Stimulated activated CD8-positive, alpha-beta memory T cell treated with anti-CD3 and anti-CD28 coated beads, Interleukin-4, amount 100 ng/mL, for 24 hours (primary cell): ENCODE measurements at places on chromosomes 7 and 10.

DNA sequence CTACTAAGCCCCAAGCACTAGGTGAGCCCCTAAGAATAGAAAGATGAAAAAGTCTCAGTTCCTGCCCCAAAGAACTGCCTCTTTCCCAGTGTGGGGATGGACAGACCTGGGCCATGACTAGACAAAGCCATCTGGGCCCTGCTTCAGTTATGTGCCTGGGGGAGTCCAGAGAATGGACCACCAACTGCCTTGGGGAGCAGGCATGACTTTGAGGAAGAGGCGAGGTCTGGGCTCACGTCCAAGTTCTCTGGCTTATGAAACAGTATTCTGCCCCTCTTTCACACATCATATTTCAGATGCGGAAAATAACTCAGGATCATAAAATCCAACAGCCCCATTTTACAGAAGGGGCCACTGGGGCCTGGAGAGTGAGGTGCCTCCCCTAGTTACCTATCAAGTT, 80.3 kb downstream of the PLXNA4 start:
- DNase-seq, result no peak

DNA sequence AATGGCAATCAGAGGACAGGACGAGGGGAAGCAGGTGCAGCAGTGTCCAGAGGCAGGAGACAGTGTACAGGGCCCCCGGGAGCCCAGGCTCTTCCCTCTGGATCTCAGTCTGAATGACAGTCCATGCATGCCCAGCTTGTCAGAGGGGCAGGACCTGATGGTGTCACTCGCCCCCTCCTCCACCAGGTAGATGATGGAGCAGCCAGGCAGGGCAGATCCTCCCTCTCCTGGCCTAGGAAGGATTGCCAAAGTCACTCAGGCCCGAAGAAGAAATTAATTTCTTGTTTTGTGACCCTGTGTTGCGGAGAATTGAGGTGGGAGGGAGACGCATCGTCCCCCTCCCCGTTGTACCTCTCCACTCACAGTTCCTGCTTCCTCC, 4.0 kb downstream of the VSTM4 start:
- DNase-seq, result no peak

DNA sequence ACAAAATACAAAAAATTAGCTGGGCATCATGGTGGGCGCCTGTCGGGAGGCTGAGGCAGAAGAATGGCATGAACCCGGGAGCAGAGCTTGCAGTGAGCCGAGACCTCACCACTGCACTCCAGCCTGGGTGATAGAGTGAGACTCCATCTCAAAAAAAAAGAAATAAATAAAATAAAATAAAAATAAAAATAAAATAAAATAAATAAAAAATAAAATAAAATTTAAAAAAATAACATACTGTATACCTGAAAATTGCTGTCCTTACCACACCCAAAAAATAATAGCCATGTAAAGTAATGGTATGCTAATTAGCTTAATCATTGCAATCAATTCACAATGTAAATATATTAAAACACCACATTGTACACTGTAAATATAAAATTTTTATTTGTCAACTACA, 3.4 kb downstream of the ZC3HAV1L start:
- DNase-seq, result no peak

DNA sequence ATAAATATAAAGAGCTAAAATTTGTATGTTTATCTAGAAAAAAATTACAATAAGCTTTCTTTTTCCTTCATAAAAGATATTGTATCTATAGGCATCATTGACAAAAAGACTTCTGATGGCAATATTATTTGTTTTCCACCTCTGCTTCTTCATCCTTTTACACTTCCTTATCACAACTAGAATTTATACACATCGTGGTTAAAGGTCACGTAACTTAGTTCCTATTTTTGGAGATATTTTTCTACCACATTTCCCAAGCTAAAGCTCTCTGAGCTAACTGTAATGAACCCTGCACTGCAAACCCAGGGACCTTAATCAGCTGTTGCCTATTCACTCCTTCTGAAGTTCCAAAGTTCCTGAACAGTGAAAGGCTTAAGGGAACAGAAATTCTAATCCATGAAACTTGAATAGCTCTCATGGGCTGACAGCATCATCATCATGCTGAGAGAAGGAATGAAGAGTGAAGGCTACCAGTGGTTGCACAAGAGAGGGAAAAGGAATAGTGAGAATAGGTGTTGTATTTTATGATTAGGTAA, 106.1 kb upstream of the SLC13A1 start:
- DNase-seq, result no peak
